ENCODE measurements at places on chromosomes 13 and 19.

DNA sequence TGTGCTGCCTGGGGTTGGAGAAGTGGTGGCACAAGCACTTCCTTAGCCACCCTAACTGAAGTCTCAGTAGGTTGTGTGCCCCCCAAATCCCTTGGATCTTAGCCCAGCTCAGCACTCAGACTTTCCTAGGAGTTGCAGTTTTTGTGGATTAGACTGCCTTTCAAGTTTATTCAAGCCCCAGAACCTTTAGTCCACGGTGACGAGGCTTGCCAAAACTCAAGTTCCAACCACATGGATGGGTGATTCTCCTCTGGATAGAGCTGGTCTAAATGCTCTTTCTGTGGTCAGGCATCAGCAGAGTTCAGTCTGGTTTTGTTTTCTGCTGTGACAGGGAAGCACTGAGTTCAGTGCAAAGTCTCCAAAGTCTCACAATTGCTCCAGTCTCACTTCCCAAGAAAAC is 2858.7 kb downstream of the PCDH9 start:
- no peak for DNase-seq

GRCh38 chr19:16462757-16463250 is 9.0 kb downstream of the EPS15L1 start:
- no peak for DNase-seq

GRCh38 chr19:16586991-16587832 is 15.0 kb upstream of the SLC35E1 start:
- DNase-seq = no peak

DNA sequence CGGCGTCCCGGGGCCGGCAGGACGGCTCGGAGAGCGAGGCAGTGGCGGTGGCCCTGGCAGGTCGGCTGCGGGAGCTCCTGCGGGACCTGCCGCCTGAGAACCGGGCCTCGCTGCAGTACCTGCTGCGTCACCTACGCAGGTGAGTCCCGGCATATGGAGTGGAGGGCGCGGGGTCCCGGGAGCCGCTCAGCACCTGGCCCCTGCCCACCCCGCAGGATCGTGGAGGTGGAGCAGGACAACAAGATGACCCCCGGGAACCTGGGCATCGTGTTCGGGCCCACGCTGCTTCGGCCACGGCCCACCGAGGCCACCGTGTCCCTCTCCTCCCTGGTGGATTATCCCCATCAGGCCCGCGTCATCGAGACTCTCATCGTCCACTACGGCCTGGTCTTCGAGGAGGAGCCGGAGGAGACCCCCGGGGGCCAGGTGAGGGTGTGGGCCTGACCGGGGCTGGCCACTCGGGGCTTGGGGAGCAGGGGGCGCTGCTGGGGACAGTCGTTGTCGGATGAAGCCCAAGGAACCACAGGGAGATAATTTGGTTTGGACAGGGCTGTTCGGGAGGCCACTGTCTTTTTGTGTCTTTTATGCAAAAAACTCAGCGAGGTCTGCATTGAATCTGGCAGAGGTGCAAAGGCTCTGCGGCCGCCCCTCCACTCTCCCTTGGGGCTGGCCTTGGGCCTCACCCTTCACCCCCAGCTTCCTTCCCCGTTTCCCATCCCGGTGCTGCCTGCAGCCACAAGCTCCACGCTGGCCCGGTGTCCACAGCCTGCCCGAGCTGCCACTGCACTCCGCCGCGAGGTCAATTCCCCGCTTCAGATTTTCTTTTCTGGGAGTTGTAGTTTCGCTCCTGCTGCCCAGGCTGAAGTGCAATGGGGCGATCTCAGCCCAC is 12.0 kb downstream of the POLR2E start:
- no peak for DNase-seq

DNA sequence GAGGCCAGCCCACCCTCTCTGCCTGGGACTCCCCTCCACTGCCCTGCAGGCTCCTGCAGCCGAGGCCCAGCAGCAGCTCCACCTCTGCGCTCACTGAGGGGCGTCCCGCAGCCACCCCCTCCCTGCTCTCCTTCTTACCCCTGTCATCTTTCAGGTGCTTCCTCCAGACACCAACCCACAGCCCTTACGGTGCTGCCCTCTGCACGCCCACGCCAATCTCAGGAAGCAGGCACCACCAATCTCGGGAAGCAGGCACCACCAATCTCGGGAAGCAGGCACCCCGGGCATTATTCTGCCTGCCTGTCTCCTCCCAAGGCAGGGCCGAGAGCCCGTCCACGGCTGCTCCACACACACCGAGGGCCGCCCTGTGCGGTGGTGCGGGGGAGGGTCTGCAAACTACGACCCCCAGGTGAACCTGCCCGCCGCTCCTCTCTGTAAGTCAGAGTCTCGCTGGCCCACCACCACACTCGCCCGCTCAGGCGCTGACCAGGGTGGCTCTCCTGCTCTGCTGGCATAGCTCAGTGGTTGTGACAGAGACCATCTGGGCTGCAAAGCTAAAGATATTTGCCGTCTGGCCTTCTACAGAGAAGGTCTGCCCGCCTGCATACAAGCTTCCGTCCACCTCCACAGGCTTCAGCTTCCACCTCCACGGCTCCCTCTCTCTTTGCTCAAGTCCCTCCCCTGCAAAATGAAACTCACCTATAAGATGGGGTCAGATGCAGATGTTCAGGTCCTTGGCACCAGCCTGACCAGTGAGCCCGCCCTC is 2.9 kb downstream of the LSM7 start:
- no peak for DNase-seq

- DNase-seq = no peak
Observed at GRCh38 chr13:37741536-37741935, 128.0 kb downstream of the TRPC4 start.

All from SW480 (cell line).